ENCODE measurements at places on chromosomes 7 and 10.

DNA sequence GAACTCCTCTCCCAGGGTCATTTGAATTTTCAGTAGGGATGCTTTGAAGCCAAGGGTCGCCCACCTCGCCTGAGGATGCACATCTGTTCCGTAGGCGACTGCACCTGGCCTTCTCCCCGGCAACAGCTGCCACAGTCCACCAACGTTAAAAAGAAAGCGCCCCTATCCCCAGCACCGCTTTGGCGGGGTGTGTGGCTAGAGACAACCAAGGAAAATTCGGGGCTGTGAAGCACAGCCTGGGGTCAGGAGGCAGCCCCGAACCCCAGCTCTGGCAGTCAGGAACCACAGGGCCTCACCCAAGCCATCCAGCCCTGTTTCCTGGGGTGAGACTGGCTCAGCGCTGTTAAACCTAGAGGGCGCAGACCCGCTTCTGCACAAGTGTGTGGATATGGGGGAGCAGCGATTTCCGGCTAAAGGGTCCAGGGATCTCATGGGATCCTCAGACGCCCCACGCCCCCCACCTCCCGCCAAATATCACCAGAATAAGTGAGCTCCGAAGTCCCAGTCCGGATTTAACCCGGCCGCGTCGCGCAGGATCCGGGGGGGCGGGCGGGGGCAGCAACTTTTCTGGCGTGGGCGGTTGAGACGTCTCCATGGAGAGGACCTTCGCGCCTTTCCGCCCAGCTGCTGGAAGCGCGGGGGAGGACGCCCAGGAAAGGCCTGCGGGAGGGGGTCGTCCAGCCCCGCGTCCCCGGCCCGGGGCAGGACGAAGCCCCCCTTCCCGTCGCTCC lies 822 bp downstream of the ZC3HAV1L start:
- no peak for DNase-seq

DNA sequence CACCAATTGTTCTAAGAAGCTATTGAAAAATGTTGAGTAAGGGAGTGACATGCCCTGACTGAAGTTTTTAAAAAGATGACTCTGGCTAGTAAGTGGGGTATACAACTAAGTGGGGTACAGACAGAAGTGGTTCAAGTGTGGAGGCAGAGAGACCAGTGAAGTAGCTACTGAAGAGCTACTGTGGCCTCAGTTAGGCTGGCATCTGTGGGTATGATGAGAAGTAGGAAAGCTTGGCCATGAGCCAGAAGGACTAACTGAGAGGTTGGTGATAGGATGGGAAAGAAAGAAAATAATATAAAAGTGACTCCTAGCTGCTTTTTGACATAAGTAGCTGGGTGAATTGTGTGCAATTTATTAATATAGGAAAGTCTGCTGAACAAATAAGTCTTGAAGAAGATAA lies 176.6 kb downstream of the SEMA3D start:
- DNase-seq, result no peak

DNA sequence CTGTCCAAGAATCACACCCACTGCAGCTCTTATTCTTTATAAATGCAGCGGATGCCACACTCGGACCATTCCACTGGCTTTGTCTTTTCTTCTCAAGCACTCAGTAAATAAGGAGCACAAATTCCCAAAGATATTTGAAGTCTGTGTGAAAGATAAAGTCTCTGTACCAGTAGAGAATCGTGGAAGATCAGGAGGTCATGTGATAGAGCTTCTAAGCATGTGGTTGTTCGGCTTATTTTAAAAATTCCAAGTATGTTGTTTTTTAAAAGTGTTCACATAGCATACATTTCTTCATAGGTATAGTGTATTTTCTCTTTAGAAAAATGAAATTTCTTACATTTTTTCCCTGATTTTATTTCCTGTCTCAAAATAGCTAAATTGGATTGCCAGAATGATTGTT lies 75.8 kb downstream of the NOC3L start:
- no peak for DNase-seq

- peak; percentile 68 for DNase-seq
Observed at GRCh38 chr10:100267239-100268104, at the start of gene CWF19L1. CWF19L1 (minus strand) TSS chr10:100267638; CDS start chr10:100267593, 45 bp downstream.

GRCh38 chr10:88608052-88608732 lies 21.6 kb downstream of the LIPJ start:
- no peak for DNase-seq

GRCh38 chr10:50416181-50416824 lies 165.0 kb upstream of the ASAH2 start:
- no peak for DNase-seq

- DNase-seq, result no peak
Observed at GRCh38 chr7:6446838-6447580, 745 bp downstream of the DAGLB start.

GRCh38 chr7:93374345-93374940 lies 142.3 kb downstream of the VPS50 start:
- DNase-seq, result no peak

- DNase-seq, result no peak
Observed at GRCh38 chr10:24344279-24344678, 135.3 kb downstream of the KIAA1217 start.

GRCh38 chr10:58980826-58981415 lies 195.5 kb upstream of the PHYHIPL start:
- no peak for DNase-seq

- peak; percentile 54 for DNase-seq
Observed at GRCh38 chr10:31134311-31134952, 102.8 kb upstream of the ZNF438 start.

- no peak for DNase-seq
Observed at GRCh38 chr7:69808391-69808790, 210.1 kb downstream of the AUTS2 start.

GRCh38 chr10:127406018-127406550 lies 143.0 kb upstream of the NPS start:
- DNase-seq, result no peak

DNA sequence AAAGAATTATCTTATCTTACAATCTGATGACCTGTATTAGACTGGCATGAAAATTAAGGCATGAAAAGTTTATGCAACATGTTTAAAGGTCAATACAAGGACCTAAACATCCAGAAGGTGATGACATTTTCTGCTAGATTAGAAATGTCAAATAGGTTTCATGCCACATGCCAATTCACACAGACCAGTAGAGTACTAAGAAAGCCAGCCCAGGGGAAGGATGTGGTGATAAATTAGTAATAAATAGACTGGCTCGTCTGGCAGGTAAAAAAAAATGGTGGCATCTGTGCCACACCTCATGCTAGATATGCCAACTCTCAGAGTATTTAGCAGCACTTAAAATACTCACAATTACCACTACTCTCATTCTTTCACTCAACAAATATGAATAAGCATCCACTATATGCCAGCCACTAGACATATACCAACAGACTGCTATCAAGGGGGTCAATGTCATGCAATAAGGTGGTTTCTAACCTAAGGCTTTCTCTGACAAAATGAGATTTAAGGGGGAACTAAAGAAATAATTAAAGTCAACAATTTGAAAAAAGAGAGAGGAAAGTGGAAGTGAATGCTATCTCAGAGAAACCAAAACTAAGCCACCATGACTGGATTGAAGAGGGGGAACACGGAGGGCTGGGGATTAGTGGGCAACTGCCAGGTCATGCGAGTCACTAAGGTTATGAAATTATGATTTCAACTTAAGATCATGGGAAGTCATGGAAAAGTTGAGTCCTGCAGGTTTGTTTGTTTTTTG lies 83.5 kb downstream of the SGMS1 start:
- DNase-seq, result no peak

DNA sequence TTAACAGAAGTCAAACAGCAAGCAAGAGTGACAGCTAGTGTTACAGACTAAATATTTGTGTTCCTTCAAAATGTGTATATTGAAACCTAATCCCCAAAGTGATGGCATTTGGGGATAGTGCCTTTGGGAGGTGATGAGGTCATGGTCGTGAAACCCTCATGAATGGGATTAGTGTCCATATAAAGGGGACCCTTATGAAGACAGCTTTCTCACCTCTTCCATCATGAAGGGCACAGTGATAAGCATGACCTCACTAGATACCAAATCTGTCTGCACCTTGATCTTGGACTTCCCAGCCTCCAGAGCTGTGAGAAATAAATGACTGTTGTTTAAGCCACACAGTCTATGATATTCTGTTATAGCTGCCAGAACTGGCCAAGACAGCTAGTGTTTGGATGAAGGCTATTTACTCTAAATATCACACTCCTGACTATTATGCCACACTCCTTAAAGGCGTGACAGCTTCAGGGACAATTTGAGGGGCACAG lies 235.7 kb upstream of the TMEM72 start:
- DNase-seq, result no peak

DNA sequence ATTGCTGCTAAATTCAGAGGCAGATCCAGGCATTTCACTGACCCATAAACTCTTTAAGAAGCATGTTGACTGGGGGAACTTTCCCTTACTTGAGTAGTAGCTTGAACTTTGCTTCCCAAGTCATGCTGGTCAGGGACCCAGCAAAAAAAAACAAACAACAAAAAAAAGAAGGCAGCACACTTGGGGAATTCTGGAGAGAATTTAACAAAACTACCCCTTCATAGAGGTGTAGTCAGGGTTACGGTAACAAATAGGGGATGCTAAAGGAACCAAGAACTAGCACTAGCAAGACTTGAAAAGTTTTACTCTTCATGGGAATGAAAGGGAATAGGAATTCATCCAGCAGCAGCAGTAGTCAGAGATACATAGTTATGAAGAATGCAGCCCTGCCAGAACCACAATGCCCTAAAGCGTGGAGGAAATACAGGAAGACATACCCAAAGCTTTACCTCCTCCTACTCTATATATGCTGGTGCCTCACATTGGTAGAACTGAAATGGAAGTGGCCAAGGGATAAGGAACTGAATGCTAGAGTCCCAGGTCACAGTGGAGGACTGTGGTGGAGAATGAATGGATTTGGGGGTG lies 67.3 kb downstream of the PHYHIPL start:
- DNase-seq, result no peak

DNA sequence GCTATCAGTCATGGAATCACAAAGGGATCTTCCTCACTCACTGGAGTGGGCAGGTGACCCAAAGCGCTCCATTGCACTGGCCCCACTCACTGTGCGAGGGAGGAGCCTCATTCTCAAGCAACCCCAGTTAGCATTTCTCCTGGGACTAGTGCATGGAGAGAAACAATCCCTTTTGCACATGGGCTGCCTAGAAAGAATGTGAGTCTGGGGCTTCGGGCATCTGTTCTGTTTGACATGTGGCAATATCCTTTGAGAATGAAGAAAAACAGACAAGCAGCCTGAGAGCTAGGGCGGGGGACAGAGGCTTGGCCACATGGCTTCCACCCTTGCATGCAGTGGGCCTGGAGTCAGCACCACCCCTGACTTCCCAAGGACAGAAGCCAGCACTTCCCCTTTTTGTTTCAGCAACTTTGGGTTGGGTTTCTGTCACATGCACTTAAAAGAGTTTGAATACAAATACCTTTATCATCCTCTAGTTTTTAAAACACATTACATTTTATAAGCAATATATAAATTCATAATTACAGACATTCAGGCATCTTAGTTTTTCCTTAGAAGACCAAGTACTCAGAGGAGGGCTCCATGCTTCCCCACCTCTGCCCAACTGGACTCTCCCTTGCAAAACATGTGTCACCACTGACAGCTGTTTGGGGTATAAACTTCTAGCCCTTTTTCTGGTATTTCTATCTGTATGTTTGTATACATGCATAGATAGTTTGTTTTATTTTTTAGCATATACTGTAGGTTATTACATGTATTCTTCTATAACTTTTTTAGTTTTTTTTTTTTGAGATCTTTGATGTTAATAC lies 73.8 kb downstream of the RBM20 start:
- no peak for DNase-seq

DNA sequence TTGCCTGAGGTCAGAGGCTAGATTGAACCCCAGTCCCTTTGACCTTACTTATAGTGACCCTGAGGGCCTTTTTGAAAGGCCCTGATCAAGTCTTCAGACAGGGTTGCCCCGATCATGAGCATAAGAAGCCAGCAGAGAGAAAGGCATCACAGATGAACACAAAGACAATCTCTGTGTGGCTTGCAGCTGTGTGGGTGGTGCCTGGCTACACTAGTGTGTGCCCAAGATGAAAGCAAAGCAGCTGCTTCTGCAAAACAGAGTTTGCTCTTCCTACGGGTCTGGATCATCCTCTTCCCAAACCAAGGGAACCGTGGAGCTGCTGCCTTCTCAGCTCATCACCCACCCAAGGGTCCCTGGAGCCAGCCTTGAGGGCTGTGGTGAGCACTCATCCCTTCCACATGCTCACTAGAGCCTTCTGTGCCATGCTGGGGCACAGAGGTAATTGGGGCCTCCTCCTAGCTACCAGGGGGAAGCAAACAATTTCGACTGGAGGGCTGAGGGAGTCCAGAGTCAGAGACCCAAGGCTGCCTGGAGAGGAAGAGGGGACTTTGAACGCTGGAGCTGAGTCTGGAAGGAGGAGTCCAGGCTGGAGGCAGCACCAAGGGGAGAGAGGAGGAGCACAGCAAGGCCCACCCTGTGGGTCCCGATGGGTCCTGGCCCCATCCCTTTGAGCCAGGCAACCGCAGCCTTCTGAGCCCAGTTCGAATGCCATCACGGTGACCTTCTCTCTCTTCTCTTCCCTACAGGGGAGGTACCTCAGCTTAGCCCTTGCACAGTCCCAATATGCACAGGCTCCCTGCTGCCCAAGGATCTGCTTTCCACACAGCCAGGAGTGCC lies 42.3 kb downstream of the ANTXRL start:
- no peak for DNase-seq

DNA sequence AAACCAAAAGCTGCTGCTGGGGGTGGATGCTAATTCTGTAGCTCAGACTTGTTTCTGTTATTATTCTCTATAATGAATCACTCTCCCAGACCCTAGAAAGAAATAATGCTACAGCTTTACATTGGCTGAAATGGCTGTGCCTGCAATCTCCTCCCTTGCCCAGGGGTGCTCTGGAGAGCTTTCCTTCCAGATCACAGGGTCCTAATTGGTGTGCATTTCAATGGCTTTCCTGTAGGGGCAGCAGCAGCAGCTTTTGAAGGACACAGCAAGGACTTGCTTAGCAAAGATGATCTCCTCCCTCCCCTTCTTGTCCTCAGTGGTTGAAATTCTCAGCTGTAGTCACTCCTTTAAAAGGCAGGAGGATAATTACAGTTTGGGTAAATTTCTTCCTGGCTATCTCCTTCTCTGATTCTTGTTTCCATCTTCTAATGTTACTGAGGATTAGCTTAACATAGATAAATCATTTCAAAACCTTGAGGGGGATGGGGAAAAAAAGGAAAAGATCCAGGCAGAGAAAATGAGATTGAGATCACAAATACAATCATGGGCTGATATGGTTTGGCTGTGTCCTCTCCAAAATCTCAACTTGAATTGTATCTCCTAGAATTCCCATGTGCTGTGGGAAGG lies 120.2 kb upstream of the CTTNBP2 start:
- no peak for DNase-seq

DNA sequence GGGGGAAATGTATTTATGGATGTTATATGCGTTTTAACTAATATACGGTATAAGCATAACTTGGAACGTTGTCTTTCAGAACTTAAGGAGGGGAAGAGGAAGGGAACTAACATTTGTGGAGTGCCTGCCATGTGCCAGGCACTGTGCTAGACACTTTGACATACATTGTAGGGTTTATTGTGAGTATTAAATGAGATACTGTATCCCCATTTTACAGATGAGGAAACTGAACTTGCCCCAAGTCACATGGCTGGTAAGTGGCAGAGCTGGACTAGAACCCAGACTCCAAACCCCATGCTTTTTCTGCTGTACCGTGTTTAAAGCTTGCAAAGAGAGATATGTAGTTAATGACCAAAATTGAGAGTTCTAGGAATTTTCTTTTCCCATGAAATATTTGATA lies 74.6 kb downstream of the CREM start:
- DNase-seq, result no peak

All from hypothalamus (tissue), 51 donors.